ENCODE measurements at places on chromosomes 3 and 15.
A peak's percentile ranks its signal among the peaks of the same experiment; 100 is the strongest.

GRCh38 chr3:64203216-64203615, 22.1 kb downstream of the PRICKLE2 start:
- DNase-seq, result no peak

DNA sequence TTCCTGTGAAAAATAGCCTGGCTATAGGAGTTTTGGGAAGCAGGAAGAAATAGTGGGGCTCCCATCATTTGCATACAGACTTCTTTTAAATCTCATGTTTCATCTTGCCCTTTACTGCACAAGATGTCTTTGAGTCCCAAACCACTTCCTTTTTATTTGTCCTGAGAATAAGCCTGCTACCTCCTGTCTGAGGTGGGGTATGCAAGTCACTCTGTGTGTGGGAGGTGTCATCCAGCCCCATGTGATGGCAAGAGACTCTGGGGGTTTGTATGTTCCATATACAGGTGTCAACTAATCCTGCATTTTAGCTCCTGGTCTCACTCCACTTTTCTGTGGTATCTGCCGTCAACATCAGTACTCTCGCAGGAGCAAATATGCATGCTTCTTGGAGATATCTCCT, 102.0 kb downstream of the OTOL1 start:
- no peak for DNase-seq

DNA sequence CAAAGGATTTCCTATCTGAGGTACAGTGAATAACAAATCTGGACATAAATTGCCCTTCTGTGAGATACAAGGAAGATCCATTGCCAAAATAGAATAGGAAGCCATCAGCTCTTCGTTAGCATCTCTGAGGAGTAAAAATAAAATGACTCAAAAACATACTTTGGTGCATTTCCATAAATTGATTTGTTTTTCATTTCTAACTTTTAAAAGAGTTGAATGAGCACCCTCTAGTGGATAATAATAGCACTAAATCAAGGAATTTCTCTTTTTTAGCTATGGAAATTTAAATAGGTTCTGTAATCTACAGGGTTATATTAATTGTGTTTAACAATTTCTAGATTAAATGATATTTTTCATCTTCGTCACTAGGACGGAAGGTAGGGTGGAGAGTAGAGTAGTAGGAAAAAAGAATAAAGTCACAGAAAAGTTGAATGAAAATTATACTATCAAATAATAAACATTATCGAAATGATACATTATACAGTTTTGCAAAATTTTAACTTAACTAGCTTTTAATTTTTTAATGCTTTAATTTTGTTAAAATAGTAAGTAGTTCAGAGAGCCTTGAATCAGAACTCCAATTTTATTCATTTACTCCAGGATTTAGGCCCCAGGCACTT, 6.4 kb downstream of the NSUN3 start:
- no peak for DNase-seq

GRCh38 chr3:178804606-178805005, 267.0 kb downstream of the ZMAT3 start:
- DNase-seq, result no peak

- no peak for DNase-seq
These were observed 109.9 kb upstream of the SYNPR start for GRCh38 chr3:63168179-63168578.

GRCh38 chr15:49327927-49328326, 95.1 kb upstream of the FGF7 start:
- no peak for DNase-seq

DNA sequence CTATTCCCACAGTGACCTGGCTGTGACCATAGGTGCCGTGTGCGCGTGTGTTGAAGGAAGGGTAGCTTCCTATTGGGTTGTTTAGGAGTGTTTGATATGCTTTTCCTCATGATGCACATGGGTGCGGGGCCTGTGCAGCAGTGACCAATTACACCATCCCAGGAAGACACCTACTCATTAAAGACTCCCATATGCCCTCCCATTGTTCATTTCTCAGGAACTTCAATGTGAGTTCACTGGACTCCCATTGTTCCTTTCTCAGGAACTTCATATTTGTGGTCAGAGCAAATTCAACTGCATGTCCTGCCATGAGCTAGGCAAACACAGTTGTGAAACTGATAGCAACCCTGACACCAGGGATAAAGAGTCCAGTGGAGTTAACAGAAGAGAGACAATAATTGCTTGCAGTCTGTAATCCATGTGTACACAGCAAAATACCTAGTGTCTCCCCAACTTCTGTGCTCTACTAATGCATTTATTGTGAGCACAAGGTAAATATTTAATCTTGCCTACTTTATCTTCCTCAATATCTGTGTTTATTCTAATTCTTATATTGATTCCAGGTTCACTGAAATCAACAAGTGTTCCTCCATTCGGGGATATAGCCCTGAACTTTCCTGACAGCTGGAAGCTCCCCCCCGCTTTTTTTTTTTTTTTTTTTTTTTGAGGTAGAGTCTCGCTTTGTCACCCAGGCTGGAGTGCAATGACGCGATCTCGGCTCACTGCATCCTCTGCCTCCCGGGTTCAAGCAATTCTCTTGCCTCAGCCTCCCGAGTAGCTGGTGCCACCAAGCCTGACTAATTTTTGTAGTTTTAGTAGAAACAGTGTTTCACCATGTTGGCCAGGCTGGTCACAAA, 57.5 kb upstream of the GCNT3 start:
- no peak for DNase-seq

GRCh38 chr3:23422517-23422851, 219.4 kb downstream of the UBE2E2 start:
- no peak for DNase-seq

DNA sequence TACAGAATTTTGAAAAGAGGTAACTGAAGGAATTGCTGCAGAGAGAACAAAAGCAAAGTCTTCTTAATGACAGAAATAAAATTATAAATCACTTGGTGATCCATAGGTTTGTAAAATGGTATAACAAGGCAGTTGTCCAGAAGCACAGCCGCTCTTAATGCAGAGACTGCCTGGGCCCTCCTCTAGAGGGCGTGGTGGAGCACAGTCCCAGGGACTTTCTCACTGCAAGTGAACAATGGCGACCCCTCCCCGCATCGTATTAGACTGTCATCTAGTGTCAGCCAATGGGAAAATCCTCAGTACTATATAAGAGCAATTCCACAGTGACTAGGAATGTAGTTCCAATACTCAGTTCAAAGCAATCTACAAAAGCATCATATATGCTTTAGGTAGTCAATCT, 26.4 kb upstream of the ZBED2 start:
- peak; percentile 75 for DNase-seq

DNA sequence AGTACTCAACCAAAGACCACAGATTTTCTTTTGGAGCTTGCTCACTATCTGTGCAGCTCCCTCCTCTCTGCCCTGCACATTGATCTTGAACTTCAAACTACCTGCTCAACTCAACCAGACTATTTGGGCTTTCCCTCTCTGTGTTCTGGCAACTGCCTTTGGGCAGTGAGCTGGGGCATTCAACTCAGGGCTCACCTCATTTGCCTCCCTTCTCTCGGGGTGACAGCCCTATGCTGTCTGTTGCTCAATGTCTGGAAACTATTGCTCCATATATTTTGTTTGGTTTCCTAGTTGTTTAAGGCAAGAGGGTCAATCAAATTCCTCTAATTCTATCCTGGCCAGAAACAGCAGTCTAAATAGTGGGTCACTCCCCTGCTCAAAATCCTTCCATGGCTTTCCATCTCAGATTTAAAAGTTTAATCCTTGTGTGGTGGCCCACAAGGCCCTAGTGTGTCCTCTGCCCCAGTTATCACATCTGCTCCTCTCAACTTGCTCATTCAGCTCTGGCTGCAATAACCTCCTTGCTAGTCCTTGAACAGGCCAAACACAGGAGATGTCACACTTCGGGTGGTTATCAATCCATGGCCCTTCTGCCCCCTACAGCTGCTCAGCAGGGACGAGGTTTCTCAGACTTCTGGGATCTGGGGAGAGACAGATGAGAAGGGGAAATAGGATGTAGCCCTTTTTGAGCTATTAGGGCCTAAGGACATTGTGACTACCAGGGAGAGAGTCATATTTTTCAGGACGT, 67.8 kb downstream of the SNRK start:
- no peak for DNase-seq

DNA sequence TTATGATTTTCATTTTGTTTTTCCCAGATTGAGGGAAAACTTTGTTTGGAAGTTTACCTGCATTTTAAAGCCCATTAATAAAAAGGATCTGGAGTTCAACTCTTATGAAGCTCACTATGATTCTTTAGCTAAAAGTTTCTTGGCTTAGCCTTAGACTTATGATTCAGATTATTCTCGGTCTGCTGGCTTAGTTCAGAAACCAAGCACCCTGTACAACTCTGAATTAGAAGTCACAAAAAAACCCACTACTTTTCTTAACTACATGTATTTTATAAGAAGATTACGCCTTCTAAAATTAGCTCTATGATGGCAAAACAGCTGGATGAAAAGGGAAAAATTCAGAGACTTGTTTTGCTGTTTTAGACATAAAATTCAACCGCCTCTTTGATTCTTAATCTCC, 14.3 kb upstream of the DENND4A start:
- no peak for DNase-seq

GRCh38 chr3:100106531-100107141, 7.7 kb downstream of the FILIP1L start:
- no peak for DNase-seq

DNA sequence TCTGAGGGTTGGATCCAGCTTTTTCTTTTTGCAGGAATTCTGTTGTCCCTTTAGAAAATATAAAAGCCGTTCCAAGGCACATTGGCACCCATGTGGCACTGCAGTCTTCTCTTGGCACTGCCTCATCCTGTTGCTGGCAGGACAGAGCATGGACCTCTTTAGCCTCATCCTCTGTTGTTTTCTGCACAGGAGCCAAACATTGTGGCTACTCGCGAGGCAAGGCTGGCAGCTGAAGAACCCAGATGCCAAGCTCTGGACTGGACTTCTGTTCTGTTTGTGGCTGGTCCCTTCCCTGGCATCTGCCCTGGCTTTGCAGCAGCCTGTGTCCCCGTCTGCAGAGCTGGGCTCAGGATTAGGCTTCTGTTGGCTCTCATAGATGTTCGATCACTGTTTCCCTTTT, 224.7 kb upstream of the TBC1D5 start:
- no peak for DNase-seq

DNA sequence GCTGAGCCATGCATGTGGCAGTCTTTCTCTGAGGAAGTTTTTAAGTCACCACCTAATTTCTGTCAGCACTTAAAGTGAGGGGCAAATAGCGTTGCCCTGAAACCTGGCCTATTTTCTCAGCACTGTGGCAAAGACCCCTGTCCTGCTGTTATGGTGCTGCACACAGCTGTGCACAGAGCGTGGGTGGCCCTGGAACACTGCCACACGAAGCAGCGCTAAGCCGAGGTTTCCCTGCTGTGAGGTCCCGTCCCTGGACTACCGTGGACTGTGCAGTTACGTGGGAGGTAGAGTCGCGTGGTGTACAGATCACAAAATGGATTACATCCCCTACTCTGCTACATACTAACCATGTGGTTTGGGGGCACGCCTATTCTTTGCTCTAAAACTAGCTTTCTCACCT, 101.6 kb upstream of the NR2E3 start:
- no peak for DNase-seq

DNA sequence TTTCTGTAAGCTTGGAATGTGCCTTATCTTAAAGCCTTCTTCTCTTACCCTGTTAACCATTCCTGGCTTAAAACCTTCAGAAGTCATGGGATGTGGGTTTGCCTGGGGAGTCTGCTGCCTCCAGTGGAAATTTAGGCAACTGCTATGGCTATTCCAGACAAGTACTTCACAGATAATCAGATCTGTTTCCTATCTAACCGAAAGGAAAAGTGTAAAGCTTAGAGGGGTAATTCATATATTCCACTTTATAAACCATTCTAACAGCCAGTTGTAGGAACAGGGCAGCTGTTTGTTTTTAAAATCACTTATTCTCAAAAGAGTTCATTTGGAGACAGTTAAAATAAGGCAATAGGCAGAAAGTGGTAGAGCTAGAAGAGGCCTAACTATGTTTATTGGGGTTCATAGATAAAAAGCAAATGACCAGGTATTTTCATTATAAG, 219.9 kb downstream of the TCF12 start:
- DNase-seq, result no peak

DNA sequence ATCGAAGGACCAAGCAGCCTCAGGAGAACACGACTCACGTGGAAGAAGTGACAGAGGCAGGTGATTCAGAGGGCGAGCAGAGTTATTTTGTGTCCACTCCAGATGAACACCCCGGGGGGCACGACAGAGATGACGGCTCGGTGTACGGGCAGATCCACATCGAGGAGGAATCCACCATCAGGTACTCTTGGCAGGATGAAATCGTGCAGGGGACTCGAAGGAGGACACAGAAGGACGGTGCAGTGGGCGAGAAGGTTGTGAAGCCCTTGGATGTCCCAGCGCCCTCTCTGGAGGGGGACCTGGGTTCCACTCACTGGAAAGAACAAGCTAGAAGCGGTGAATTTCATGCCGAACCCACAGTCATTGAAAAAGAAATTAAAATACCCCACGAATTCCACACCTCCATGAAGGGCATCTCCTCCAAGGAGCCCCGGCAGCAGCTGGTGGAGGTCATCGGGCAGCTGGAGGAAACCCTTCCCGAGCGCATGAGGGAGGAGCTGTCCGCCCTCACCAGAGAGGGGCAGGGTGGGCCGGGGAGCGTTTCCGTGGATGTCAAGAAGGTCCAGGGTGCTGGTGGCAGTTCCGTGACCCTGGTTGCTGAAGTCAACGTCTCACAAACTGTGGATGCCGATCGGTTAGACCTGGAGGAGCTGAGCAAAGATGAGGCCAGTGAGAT, 26.0 kb downstream of the SYNM start:
- DNase-seq, result no peak

GRCh38 chr3:76429581-76430177, 610.2 kb upstream of the ROBO2 start:
- DNase-seq, result no peak

- no peak for DNase-seq
These were observed 240.0 kb upstream of the GBE1 start for GRCh38 chr3:82001276-82001923.

DNA sequence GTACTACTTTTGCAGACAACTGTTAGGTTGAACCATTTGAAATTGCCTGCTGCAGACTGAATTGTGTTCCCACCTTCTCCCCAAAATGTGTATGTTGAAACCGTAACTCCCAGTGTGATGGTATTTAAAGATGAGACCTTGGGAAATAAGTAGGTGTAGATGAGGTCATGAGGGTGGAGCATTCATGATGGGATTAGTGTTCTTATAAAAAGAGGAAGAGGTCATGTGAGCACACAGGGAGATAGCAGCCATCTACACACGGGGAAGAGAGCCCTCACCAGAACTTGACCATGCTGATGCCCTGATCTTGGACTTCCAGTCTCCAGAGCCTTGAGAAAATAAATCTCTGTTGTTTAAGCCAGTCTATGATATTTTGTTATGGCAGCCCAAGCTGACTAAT, 17.4 kb upstream of the FHIT start:
- no peak for DNase-seq
